Activated T-cell treated with anti-CD3 and anti-CD28 coated beads, Interleukin-2, amount 50 U/mL, for 4 hours (primary cell): ENCODE measurements at places on chromosomes 5 and 9. TPM values are rescaled to one million over a fixed set of nuclear protein-coding genes. Genes with fewer than 3 reads are reported as not detected.

The GPR150 gene
- 0.55 TPM for total RNA-seq

The BARHL1 gene
- not detected for total RNA-seq

DNA sequence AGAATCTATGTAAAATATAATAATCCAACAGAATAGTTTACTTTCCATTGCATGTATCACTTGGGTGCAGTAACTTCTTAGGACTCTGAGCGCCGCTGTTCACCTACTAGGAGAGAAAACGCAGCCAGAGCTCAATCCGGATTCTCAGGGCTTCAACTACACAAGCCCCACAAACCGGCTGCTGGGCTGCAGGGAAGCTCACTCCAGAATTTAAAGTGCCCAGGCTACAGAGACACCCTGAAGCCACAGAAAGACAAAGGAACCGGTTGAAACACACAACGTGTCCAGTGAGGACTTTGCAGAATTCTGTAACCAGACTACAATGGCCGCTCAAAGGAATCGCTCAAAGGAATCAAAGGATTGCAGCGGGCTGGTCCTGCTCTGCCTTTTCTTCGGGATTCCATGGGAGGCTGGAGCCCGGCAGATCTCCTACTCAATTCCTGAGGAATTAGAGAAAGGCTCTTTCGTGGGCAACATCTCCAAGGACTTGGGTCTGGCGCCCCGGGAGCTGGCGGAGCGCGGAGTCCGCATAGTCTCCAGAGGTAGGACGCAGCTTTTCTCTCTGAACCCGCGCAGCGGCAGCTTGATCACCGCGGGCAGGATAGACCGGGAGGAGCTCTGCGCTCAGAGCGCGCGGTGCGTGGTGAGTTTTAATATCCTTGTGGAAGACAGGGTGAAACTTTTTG, at the start of gene PCDHGA10:
PCDHGA10 (plus strand) TSS at position 134 of the 686 bp plus-strand sequence; CDS start at position 323, 189 bp downstream.
- DNase-seq = peak; percentile 38

- DNase-seq = no peak
These were observed 359.9 kb downstream of the ICE1 start for GRCh38 chr5:5782402-5782801.

- no peak for DNase-seq
These were observed 245.9 kb downstream of the SAXO1 start for GRCh38 chr9:18786911-18787650.

The SPATA6L gene
- 0.30 TPM for total RNA-seq

The GARNL3 gene
- 0.66 TPM for total RNA-seq

DNA sequence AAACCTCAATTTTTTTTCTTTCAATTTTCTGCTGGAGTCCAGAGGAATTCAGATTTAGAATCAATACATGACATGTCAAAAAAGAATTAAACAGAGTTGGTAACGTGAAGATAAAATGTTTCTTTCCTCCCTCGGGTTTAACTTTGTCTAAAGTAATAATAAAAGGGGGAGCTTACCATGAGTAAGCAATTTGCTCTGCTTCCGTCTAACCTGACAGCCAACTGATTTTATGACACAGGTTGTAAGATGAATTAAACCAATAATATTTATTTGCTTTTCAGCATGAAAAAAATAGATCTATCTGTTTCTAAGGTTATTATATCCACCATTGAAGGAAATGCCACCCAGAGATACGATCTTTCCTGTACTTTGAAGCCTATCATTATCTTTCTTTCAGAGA, 352.6 kb downstream of the OSTF1 start:
- DNase-seq = no peak

The BAAT gene
- total RNA-seq = 0.16 TPM
